NCI-H187 (cell line): ENCODE measurements at places on chromosomes 2 and 18.

DNA sequence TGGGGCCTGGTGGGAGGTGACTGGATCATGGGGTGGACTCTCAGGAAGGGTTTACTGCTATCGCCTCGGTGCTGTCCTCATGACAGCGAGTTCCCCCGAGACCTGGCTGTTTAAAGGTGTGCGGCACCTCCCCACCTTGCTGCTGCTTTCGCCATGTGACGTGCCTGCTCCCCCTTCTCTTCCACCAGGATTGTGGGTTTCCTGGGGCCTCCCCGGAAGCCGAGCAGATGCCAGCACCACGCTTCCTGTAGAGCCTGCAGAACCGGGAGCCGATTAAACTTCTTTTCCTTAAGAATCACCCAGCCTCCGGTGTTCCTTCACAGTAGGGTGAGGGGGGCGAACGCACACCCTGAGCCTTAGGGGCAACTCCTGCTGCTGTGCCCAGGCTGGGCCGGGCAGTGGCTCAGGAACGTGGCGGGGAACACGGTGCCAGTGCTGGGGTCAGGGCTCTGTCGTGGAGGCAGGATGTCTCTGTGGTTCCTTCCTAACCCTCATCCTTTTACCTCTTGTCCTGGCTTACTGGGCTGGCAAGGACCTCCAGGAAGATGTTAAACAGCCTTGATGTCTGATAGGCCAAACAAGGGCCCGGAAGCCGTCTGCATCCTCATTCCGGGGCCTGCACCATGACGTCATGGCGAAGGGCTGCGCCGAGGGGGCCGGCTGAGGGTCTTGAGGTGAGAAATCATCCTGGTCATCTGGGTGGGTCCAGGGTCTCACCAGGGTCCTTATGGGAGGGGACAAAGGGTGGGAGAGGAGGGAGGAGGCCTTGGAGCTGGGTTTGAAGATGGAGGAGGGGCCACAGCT lies 12.7 kb downstream of the NEU4 start:
- DNase-seq = no peak

- no peak for DNase-seq
These were observed 175.6 kb downstream of the FMNL2 start for GRCh38 chr2:152510621-152511020.

DNA sequence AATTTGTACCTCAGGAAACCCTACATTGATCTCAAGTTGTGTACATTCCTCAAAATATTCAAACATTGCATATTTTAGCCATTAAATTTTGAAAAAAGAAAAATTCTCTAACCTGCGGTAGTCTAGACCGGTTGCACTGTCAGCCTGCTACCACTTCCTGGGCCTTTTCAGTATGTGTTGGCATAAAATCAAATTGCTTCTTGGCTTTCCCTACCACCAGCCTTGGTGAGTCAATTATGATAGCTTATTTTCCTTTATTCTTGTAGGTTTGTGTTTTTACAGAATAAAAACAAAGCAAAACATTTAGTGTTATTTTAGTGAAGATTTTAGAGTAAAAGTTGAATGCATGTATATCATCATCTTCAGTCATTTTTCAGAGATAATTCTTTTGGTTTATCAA lies 61.2 kb downstream of the FAM171B start:
- DNase-seq = no peak

- DNase-seq = no peak
These were observed 562.0 kb upstream of the TNP1 start for GRCh38 chr2:217421834-217422233.

GRCh38 chr2:175282300-175282699 lies 100.8 kb upstream of the ATP5MC3 start:
- DNase-seq = no peak

DNA sequence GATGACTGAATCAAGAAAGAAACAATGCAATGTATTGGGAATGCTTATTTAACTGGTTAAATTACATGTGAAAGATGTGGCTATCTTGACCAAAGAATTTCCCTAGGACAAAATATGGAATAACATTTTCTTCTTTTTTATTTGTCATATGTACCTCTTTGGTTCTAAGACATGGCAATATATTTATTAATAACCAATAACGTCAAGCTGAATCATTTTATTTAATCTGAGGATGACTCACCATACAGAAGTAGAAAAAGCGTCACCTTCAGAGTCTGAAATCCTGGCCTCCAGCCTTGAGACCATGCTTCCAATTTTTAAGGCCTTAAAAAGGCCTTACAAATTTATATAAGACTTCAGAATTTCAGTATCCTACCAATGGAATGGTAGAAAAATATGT lies 1464.9 kb downstream of the SUCLG1 start:
- DNase-seq = no peak

DNA sequence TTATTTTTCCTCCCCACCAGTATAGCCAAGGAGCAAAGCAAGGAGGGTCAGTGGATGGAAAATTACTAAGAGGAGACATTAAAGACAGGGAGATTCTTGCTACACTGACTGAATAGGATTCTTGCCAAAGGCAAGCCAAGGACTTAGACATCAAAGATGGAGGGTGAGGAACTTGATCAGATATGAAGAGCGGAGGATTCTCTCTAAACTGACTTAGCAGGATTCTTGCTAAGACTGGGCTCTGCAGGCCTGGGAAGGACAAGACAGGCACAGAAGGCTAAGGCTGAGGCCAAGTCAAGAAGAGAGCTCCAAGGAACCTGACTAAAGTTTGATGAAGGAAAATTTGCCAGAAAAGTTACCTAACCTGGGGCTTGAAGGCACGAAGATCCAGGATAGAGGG lies 143.9 kb upstream of the RMP24 start:
- no peak for DNase-seq

- DNase-seq = no peak
These were observed 15.2 kb downstream of the HIBCH start for GRCh38 chr2:190304404-190304803.

DNA sequence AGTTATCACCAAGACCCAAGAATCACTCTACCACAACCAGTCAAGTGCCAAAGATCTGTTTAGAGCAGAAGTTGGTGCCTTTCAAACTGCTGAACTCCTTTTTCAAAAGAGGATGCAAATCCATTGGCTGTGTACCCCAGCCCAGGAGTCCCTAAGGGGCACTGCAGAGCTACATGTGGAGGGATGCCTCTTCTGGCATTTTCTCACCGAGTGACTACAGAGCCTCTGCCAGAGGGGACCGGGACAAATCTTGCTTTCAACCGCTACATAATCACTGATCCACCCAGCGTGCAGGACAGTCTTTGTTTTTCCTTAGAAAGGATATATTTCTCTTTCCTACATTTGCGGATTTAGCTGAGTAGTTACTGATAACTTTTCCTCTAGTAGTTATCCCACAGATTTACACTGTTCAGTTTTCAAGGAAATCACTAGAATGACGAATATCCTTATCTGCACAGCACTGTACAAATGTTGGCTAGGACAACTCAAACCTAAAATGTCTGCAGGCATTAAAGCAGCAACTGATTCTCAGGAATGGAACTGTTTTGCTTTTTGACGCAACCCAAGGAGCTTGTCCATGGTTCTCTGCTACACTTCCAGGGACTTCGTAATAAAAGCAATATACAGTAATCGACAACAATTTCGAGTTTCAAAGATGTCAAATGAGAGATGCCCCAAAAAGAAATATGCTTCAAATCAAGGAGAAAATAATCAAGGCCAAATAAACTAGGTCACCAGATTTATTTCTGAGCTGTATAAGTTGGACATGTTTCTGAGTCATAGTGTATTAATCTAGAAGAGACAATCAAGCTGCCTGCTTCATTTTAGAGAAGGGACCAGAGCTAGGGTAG lies 24.1 kb downstream of the EPB41L3 start:
- DNase-seq = no peak

- no peak for DNase-seq
These were observed 155.3 kb upstream of the NABP1 start for GRCh38 chr2:191522478-191523120.

GRCh38 chr18:54710074-54710899 lies 118.0 kb upstream of the RAB27B start:
- DNase-seq = no peak

GRCh38 chr2:127670055-127670956 lies 5.0 kb downstream of the LIMS2 start:
- no peak for DNase-seq

DNA sequence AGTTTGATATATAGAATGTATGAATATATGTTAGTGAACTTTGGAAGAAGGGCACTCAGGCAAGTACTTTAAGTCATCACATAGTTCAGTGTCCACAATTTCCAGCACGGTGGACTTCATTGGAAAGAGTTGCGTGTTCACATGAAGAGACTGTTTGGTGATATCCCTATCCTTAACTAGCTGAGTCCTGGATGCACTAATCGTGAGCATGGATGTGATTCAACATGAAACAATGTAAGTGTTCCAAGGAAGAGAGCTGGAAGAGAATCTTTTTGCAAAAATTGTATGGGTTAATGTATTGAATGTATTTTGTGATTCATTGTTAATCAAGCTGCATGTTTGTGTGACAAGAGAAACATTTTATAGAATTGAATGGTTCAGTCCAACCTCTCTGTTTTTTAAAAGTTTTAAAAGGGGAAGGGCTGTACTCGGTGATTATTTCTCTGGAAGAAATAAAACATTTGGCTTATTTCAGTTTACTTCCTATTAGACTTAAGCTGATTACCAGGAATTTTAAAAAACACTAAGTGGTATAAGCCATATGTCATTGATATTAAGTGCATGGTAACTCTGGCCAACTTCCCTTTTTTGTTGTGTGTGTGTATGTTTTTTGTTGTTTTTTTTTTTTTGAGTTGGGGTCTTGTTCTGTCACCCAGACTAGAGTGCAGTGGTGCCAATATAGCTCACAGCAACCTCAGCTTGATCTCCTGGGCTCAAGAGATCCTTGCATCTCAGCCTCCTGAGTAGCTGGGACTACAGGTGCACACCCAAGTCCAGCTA lies 8.6 kb downstream of the XRCC5 start:
- no peak for DNase-seq

- DNase-seq = no peak
These were observed 52.6 kb downstream of the PPP4R1 start for GRCh38 chr18:9561759-9562158.

GRCh38 chr2:172460780-172461201 lies 33.4 kb downstream of the ITGA6 start:
- no peak for DNase-seq

GRCh38 chr18:45738660-45739059 lies 14.7 kb downstream of the SLC14A1 start:
- DNase-seq = no peak

GRCh38 chr2:27024188-27024587 lies 8.6 kb upstream of the TMEM214 start:
- DNase-seq = no peak

GRCh38 chr18:67347438-67347837 lies 169.1 kb downstream of the DSEL start:
- no peak for DNase-seq

DNA sequence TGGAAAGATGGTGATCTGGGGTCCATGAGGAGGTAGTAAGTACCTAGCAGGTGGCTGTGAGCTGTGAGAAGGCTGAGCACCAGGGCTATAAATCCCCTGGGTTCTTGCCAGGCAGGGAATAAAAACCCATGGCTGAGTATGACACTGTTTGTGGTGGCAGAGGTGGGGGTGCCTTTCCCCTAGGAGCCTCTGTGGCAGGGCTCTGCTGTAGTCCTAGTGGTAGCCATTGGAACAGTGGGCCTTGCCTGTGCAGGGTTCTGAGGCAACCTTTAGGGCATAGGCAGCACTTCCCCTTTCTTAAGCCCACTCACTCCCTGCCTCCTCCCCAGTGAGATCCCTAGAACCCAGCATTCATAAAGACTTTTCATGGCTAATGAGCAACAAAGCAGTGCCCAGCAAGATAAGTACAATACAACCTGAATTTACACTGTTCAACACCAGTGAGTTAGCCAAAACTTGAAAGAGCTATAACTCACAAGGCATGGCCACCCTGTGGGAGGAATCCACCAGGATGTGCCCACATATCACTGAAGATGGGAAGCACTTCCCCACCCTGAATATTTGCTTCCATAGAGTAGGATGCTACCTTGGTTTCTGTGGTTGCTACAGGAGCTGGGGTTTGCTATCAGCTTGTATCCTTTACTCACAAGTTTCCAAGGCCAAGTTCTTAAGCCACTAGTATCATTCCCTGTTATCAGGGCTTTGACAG lies 100.9 kb upstream of the NEUROD1 start:
- DNase-seq = no peak

- no peak for DNase-seq
These were observed 19.5 kb upstream of the ERCC3 start for GRCh38 chr2:127313406-127313805.
